ENCODE measurements at places on chromosomes 13 and 19. TPM values are rescaled to one million over a fixed set of nuclear protein-coding genes. Genes with fewer than 3 reads are reported as not detected.
A peak's percentile ranks its signal among the peaks of the same experiment; 100 is the strongest.

Gene SIGLEC9
- 0.21 TPM for total RNA-seq

GRCh38 chr19:37931881-37932655 lies 25.1 kb downstream of the SIPA1L3 start:
- DNase-seq, result peak; percentile 81

Gene MCF2L
- 60.7 TPM for total RNA-seq

Gene SBSN
- total RNA-seq, result 15.6 TPM

Gene ZNF418
- 15.8 TPM for total RNA-seq

Gene ZNF547
- total RNA-seq, result 4.9 TPM

- no peak for DNase-seq
Observed at GRCh38 chr13:46775385-46776107, 21.4 kb downstream of the ESD start.

Gene CYP2A7
- not detected for total RNA-seq

DNA sequence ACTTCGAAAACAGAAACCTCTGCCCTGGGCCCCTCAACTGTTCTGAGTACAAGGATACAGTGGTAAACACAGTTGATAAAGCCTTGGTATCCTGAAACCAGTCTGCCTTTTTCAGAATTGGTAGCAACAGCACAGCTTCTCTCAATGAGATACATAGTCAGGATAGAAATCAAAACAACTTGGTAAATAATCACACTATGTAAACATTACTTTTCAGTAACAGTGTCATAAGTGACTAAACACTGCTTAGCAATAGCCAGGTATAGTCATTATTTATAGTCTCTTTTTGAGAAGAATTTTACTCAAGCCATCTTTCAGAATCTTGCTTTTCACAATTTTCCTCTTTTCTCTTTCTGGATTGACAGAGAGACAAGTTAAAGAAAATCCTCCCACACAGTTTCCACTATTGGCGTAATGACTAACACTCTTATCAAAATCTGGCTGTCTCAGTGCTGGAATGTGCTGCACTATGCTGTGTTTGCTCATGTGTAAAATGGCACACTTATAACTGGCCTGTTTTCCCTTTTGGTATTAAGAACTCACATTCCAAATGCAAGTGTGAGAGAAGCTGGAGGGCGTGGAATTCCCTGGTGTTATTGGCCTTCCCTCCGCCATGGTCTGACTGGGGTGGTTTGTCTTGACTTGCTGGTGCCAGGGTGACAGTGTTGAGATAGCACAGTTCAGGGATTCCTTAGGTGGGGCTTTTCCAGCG lies 368.8 kb downstream of the TDRD3 start:
- no peak for DNase-seq

- peak; percentile 50 for DNase-seq
Observed at GRCh38 chr19:28633319-28634018, 579.5 kb downstream of the UQCRFS1 start.

DNA sequence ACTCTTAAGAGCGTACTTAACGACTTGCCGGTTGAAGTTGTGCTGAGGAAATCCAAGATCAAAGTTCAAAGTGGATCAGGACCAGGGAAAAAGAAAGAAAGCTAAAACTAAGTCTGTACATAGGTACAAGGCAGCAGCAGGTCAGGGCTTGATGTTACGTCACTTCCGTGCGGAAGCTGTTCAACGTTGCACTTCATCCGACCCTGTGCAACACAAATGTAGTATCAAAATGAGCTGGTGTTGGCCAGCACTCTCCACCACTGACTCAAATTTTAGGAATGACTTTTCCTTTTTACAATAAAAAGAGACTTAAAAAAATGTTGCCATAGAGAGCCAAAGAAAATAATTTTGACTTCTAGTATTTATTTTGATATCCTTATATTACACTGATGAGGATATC lies 1315.4 kb downstream of the EFNB2 start:
- no peak for DNase-seq

Gene WDR18
- total RNA-seq, result 44.0 TPM

Gene CCDC70
- total RNA-seq, result not detected

- no peak for DNase-seq
Observed at GRCh38 chr19:48661711-48662090, 11.1 kb downstream of the NTN5 start.

DNA sequence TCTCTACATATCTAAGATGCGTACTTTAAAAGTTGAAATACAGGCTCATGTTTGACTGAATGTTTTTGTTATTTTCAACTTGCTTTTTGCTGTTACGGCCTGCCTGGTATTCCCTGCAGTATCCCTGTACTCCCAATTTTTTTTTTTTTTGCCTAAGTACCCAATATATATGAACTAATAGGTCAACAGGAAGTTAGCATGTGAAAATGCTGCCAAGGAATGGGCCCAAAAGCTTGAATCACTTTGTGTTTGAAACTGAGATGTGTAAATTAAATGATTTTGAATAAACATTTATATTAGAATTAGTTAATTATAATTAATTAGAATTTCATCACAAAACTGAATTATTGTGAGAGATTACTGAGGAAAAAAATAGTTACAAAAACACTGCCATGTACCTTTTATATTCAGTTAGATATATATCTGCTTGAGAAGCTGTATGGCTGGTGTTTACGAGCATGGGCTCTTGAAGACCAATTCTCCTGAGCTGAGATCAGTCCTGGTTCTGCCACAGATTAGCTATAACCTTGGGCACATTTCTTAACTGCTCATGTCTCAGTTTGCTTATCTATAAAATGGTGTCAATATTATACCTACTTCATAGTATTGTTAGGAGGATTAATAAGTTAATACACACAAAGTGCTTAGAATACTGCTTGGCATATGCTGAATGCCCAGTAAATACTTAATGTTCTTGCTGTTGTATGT lies 16.0 kb downstream of the TDRD3 start:
- DNase-seq, result no peak

Gene KLF16
- total RNA-seq, result 5.0 TPM

DNA sequence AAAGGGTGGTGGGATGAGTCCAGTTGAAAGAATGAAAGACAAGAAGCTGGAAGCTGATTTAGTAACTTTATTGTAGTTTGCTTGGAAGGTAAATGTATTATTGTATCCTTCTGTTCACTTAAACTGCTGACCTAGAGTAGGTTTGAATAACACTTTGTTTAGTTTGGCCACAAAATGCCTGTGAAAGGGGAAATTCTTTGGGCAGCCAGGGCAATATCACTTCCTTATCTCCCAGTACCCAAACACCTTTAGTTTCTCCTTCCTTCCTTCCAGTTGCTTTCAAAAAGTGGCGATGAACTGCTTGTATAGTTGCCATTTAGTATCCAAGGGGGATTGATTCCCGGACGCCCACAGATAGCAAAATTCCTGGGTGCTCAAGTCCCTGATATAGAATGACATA lies 120.1 kb downstream of the PAN3 start:
- no peak for DNase-seq

DNA sequence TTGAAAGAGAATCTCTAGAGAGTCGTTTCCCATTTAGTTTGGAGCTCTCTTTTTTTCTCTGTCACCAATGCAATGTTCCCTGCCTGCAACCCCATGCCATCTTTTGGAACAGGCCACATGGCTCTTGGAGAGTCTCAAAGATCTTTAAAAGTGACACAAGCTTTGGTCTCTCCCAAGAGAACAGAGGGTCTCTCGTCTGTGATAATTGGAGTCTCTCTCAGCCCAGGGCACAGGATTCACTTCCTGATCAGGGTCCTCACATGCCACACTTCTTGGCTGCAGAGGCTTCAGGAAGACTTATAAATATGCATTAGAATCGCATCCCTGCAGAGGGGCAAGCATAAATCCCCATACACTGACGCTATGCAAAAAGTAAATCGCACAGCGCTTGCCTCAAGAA lies 240.5 kb downstream of the IRS2 start:
- DNase-seq, result no peak

Measured in tongue (tissue), 3 donors.